ENCODE measurements at places on chromosomes 4 and X.

- DNase-seq, result no peak
Measured at GRCh38 chr4:2939383-2940243, 23.6 kb downstream of the NOP14 start.

GRCh38 chr4:14289708-14290107 lies 662.2 kb upstream of the BOD1L1 start:
- DNase-seq, result no peak

DNA sequence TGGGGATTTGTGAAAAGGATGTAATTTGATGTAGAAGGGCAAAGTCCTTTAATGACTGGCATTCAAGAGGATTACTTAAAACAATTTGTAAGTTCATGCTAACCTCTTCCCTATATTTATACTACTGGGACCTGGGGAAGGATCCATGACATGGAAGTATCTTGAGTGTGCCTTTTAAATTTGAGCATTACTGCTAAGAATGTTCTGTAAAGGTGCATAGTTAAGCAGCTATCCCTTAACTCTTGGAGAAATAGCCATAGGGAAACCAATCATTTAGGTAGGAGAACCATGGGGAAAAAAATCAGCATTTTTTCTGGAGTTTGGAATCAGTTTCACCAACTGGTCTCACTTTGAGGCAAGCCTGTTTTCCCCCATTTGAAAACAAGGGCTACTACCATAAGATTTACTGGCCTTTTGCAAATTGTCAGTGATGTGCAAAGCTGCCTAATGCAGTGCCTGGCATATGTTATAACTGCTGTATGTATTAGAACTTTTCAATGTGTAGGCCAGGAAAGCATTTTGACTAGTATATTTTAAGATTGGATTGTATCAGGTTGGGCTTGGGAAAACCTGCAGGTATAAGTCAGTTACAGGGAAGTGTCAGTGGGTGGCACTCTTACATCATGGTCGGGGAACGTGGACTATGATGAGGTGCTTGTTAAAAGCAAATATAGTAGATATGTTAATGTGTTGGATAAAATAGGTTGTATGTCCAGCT lies 72.1 kb downstream of the PRSS12 start:
- peak; percentile 49 for DNase-seq

DNA sequence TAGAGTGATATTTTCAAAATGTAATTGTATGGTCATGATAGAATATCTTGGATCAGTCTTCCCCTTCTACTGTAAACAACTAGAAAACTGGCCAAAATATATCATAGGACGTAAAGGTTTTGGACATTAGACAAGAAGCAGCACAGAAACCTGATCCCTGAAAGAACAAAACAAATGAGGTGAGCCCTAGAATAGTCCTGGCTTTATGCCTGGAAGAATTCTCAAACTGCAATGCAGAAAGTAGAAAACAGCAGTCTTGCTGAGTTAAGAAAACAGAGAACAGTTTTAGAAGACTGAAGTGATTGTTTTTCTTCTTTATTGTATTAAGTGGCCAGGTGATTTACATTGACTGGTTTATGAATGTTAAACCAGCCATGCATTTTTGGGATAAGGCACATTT lies 19.5 kb downstream of the NSUN7 start:
- DNase-seq, result no peak

DNA sequence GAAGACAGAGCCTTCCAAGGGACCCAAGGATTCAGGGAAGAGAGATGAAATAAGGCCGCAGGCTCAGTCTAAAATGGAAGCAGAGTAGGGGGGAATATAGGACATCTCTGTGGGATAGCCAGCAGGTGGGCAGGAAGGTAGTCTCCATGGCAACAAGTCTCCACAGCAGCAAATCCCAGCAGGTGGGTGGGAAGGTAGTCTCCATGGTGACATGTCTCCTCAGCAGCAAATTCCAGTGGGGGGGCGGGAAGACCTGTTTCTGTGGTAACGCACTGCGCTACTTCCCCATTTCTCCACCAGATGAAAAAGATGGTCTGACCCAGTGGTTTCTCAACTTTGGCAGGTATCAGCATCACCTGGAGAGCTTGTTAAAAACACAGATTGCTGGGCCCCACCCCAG lies 18.3 kb downstream of the NLGN3 start:
- DNase-seq, result no peak

DNA sequence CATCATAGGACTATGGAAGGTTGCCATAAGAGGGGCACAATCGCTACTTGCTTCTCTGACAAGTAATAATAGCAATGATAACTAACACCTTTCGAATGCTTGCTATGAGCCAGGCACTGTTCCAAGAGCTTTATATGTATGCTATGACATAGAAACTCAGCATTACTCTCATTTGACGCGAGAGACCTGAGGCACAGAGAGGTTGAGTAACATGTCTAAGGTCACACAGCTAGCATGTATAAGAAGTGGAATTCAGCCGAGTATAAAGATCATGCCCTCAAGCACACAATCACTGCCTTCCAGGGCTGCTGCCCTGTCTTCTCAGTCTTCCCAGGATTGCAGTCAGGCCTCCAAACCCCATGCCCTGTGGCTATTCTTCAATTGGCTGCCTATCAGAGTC lies 19.5 kb downstream of the PJA1 start:
- DNase-seq, result no peak

DNA sequence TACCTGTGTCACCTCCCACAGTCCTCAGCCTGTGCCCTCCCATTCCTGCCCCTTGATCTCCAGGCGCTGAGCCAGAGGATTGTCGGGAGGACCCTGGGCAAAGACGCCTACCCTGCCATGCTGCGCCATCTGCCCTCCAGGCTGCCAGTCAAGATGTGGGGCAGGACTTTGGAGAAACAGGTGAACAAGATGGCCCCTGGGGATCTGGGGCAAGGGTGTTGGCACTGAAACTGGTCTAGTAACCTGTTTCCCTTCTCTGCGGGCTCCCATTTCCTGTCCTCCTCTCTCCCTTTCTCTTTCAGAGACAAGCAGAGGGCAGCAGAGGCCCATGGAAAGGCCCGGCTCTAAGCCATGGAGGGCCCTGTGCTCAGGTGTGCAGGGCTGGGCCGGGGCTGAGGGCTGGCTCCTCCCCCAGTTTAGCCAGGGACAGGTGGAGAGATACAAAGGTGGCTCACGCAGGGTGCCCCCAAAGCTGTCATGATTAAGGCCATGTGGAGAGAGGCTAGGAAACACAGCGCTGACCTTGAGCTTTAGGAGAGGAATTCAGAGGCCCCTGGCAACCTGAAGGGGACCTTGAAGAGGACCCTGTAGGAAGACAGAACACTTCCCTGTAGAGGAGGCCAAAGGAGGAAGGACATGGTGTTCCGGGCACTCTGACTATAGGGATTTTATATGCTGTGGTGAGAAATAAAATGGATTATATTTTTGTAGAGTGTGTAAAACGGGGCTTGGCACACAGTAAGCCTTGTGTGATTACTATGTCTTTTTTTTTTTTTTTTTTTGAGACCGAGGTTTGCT lies at the start of gene GLOD5:
Gene GLOD5 (plus strand): TSS at position 74 of the 798 bp plus-strand sequence. CDS start 44 bp downstream, at position 118.
- peak; percentile 4 for DNase-seq

GRCh38 chr4:7784131-7784870 lies 155.4 kb downstream of the AFAP1 start:
- no peak for DNase-seq

DNA sequence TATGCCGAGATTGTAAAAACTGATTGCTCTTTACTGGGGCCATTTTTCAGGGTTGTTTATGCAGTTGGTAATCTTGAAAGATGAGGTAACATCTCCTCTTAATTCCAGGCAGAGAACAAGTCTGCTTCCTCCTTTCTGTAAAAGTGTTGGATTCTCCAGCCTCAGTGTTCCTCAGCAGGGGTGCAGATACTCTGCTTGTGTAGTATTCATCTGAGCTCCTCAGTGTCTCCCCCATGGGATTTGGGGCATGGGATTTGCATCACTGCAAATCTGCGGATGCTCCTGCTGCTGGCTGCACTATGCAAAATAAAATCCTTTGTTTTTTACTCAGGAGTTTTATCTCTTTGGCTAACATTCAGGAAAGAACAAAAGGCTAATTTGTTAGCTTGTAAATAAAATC lies 104.9 kb upstream of the ATP8A1 start:
- no peak for DNase-seq

GRCh38 chr4:55032788-55033187 lies 92.6 kb downstream of the KDR start:
- DNase-seq, result no peak

GRCh38 chrX:154027022-154027402 lies 7.3 kb upstream of the IRAK1 start:
- no peak for DNase-seq

- no peak for DNase-seq
Measured at GRCh38 chr4:77434299-77435092, 171.1 kb upstream of the CXCL13 start.

DNA sequence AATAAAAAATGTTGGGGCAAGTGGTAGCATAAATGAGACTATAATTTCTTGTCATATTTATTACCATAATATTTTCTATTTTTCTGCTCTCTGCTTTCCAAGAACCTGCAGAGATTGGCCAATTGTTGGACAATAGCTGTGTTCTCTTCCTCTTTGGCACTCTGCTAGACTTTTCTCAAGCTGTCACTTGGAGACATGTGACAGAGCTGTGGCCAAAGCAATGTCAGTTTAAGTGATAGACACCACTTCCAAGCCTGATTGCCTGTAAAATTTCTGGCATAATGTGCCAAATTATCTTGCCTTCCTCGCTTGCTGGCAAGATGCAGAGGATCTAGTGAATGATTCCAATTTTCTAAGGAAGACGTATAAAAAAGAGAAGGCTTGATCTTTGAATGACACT lies 162.2 kb upstream of the NDST4 start:
- DNase-seq, result no peak

GRCh38 chr4:139167774-139168444 lies 9.1 kb downstream of the ELF2 start:
- DNase-seq, result peak; percentile 39

GRCh38 chr4:183347566-183347965 lies 25.3 kb upstream of the CLDN24 start:
- no peak for DNase-seq
